ENCODE measurements at places on chromosomes 7 and 10.

- DNase-seq = no peak
Observed at GRCh38 chr7:7707246-7707645, 11.2 kb downstream of the RPA3 start.

GRCh38 chr7:134693256-134693655 lies 46.6 kb downstream of the BPGM start:
- no peak for DNase-seq

GRCh38 chr7:37432281-37432920 lies 16.3 kb downstream of the ELMO1 start:
- no peak for DNase-seq

DNA sequence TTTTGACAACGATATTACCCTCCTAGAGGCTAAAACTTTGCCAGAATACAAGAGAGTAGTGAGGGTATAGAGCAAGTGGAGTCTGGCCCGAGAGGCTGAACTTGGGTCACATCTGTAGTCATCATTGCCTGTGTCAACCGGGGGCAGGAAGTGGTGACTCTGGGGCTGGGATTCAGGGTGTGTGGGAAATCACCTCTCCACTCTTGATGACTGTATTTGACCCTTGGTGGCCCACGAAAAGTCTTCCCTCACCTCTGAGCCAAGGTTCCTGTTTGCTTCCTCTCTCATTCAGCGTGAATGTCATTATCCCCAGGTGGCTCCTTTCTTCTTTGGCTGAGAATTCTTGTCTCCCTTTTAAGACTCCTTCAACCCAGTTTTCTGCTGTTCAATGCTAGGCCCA lies 240.4 kb downstream of the ABCA13 start:
- no peak for DNase-seq

GRCh38 chr7:154871507-154871906 lies 131.4 kb downstream of the PAXIP1 start:
- DNase-seq = no peak

Data from iPS-NIHi11 (cell line).